ENCODE measurements at places on chromosomes 16 and 17.
A peak's percentile ranks its signal among the peaks of the same experiment; 100 is the strongest.

DNA sequence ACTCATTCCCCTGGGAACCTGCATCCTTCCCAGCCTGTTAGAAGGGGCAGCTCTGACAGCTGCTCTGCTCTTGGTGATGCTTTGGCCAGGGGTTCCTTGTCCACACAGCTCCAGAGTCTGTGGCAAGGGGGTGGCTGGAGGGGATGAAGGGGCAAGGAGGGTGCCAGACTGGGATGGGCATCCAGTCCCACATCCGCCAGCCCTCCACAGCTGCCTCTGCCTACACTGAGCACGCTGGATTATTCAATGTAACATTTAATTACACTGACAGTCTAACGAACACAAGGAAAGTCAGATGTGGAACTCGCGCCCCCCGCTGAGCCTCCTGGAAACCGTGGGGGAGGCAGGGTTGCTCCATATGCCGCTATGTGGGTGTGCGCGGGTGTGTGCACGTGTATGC lies 101.1 kb downstream of the C16orf78 start:
- no peak for DNase-seq

DNA sequence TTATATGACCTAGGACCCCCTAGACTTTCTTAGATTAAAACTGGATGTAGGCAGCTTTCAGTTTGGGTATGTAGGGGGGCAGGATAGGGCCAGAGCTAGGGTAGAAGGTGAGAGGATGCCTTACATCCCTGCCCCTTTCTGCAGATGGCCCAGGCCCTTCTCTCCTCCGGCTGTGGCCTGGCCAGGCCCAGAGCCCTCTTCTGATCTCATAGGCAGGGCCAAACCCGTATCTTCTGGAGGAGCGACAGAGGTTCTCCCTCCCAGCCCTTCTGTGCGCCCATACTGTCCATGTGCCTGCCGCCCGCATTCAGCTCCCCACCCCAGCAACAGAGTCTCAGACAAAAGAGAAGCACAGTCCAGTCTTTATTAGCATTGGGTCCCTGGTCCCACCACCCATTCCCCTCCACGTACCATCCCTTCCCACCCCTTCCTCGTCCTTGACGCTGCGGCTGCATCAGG lies 2.0 kb upstream of the TSPOAP1 start:
- no peak for DNase-seq

DNA sequence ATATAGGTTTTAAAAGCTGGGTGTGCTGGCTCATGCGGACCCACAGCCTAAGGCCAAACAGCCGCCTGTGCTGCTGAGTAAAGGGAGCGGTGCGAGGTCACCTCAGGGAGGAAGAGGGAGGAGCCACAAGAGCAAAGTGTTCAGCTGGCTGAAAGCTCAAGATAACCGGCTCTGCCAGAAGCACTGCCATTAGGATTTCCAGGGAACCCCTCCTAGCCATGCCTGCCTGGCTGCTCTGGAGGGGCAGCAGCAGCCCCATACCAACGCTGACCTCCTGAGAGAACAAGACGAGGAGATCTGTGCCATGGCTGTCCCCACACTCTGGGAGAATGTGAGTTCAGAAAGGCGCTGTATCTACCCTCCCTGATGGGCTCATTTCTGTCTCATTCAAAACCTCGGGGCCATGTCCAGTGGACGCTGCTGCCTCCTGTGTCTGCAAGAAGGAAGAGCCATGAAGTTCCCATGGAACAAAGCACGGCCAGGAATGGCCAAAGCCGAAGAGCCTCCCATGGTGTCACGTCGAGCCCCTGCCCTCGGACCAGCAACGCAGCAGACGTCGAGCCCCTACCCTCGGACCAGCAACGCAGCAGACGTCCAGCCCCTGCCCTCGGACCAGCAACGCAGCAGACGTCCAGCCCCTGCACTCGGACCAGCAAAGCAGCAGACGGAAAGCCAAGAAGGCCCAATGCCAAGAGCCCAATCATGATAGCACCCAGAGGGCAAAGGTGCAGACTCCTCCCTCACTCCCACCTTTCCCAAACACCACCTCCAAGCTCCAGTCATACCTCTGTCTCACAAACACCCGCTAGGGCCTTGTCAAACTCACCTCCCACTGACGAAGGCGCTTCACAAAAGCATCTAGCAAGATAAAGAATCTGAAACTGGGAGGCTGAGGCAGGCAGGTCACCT lies 107.0 kb downstream of the ANKRD11 start:
- peak; percentile 36 for DNase-seq

GRCh38 chr17:28788100-28788499 lies 44.3 kb downstream of the TRAF4 start:
- no peak for DNase-seq

GRCh38 chr17:1787301-1787902 lies 25.5 kb downstream of the SERPINF1 start:
- no peak for DNase-seq

DNA sequence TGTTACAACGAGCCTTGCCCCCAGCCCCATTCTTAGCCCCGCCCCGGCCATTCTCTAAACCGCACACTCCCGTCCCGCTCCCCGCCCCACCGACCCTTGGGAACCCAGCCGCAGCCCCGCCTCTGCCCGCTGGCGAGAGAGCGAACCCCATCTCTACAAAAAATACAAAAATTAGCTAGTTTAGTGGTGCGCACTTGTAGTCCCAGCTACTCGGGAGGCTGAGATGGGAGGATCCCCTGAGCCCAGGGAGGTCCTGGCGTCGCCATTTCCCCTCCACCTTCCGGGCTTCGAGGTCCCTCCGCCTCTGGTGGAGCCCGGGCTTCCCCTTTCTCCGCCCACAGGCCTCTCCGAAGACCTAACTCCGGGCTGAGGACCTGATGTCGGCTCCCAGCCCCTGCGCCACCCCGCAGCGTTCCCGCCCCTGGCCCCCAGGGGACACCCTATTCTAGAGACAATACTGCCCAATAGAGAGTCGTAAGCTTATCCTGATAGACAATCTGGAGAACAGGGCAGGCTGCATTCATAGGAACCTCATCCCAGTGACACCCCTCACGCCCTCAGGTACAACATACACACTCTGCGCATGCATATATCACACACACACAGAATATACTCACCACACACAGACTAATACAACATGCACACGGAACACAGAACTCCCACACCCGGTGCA lies 480 bp upstream of the PROCA1 start:
- peak; percentile 79 for DNase-seq

- no peak for DNase-seq
Observed at GRCh38 chr16:47060596-47060995, 83.1 kb downstream of the NETO2 start.

DNA sequence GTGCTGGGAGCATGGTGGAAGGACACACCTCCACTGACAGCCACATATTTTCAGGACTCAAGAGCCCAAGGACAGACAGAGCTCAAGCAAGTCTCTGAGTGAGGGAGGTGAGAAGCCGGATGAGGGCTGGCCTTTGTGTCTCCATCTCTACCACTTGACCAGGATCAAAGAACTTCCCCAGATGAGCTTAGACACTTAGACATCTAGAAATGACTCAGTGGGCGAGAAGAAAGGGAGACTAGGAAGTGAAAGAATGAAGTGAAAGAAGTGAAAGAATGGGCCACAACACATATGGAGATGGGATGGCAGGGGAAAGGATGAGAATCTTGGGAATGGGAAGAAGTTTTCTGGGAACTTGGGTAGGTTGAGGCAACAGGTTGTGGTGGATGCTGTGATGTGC lies 274.9 kb upstream of the CCL2 start:
- no peak for DNase-seq

GRCh38 chr16:66079671-66080334 lies 286.7 kb upstream of the CDH5 start:
- DNase-seq, result no peak

DNA sequence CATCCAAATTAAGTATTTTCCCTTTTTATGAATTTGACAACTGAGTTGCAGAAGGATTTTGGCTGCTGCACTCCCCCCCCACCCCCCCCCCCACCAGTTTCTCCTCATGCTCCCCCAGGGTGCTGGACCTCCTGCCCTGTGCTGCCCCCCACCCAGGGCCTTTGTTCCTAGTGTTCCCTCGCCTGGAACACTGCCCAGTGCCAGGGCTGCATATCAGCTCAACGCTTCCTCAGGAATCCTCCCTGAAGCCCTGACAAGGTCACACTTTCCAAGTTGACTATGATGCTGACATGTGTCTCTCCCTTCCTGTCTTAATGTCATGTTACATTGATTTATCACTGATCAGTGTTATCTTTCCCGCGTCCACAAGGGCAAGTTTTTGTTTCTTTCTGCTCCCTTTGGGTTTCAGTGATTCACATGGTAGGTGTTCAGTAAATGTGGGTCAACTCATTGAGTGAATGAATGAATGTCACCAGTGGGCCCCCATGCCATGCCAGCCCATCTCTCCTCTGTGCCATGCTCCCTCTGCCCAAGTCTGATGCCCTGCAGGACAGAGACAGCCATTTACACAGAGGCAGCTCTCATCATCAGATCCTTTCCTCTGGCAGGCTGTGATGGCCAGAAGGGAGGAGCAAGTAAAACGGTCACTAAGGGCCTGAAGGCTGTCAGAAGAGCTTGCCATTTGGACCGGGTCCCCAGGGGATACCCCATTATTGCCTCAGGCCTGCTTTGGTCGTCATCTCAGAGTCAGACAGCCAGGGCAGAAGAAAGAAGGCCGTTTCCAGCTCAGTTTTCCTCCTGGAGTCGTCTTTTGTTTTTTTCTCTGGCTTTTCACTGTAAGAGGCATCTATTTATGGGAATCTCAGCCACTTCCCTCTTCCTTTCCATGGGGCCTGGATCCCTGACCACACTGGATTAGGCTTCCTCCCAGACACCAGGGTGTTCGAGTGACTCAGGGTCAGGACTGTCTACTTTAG lies 386.2 kb downstream of the SNX29 start:
- no peak for DNase-seq

DNA sequence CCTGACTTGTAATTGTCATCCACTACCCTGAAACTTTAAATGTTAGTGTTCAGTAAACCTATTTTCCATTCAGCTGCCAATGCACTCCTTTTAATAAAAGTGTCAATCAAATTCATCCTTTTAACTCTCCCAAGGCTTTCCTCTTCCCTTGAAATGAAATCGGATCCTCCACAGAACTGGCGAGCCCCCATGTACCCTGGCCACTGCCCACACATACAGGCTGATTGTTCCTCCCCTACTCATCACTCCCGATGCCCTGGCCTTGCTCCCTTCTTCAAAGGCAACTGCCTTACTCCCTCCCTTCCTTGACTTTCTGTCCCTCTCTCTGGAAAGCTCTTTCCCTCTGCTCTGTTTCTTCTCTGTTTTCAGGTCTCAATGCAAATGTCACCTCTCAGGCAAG lies 7.6 kb downstream of the KRT33A start:
- DNase-seq, result no peak

GRCh38 chr17:36027761-36028160 lies 10.0 kb upstream of the CCL23 start:
- no peak for DNase-seq

DNA sequence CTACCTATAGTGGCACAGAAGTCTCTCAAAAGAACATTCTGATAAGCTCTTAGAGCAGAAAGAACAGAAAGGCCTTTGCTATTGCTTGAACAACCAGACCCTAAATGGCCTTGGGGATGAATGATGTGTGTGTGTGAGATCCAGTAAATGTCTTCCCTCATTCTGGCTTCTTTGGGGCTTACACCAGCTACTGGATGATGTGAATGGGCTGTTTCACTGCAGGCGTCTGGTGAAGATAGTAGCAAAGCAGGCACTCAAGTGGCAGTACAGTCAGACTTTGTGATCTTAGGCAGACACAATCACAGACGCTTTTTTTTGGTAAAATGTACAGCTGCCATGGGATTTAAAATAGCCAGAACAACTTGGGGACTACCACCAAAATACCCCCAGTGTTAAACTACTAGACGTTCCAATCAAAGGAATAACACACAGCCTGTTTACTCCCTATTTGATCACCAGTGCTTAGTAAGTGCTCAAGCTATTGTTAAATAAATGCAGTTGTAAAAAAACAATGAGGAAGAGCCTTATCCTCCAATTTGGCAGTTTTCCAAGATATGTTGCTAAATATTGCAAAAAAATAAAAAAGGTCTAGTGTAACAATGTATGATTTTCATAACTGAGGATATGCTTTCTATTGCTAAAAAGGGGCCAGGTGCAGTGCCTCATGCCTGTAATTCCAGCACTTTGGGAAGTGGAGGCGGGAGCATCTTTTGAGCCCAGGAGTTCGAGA lies 17.9 kb downstream of the NDUFAB1 start:
- DNase-seq, result no peak

- no peak for DNase-seq
Observed at GRCh38 chr17:33874617-33875060, 380.4 kb upstream of the CCL2 start.

DNA sequence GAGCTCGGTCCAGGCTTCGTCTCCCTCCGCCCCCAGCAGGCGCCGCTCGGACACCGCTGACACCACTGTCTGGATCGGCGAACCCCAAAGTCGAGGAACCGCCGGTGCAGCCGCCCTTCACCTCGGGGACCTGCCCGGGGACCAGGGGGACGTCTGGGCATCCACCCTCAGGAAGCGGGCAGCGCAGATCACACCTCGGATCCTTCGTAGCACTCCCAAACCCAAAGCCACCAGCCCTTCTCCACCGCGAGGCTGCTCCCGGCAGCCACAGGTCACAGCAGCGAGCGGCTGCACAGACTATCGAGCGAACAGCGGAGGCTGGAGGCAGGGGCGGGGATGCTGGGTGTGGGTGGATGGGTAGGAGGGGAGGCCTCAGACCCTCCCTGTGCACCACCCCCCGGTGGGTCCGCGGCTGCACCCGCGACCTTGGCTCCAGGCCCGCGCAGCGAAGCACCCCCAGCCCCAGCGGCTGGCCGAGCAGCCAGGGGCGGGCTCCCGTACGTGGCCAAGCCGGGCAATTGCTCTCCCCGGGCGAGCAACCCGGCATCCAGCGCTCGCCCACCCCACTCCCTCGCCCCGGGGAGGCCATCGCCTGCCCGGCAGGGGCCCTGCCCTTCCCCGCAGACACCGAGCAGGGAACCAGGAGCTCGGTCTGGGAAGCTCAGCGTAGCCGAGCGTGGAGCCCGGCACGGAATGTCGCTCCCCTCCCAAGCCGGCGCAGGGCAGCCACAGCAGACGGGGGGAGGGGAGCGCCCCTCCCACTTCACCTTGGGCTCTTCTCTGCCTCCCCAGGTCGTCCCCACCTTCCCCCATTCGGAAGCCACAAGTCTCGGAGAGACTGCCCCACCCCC lies 1.0 kb downstream of the SDK2 start:
- DNase-seq, result no peak

DNA sequence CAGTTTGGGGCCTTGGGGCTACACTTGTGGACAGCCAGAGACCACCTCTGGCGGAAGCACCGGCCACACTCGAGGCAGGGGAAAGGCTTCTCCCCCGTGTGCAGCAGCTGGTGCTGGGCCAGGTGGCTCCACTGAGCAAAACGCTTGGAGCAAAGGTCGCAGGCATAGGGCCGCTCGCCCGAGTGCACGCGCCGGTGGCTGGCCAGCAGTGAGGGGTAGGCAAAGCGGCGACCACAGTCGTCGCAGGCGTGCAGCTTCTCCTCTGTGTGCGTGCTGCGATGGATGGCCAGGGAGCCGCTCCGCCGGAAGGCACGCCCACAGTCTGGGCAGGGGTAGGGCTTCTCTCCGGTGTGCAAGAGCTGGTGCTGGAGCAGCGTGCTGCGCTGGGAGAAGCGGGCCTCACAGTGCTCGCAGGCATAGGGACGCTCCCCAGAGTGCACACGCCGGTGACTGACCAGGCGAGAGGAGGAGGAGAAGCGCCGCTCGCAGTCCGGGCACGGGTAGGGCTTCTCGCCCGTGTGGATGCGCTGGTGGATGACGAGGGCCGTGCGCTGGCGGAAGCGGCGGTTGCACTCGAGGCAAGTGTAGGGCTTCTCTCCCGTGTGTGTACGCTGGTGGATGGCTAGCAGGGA lies 5.8 kb downstream of the ZNF689 start:
- no peak for DNase-seq

All from CD4-positive, alpha-beta T cell treated with Interleukin-10 for 1 hour (primary cell).